ENCODE measurements at places on chromosomes 12 and 14.
A peak's percentile ranks its signal among the peaks of the same experiment; 100 is the strongest.

DNA sequence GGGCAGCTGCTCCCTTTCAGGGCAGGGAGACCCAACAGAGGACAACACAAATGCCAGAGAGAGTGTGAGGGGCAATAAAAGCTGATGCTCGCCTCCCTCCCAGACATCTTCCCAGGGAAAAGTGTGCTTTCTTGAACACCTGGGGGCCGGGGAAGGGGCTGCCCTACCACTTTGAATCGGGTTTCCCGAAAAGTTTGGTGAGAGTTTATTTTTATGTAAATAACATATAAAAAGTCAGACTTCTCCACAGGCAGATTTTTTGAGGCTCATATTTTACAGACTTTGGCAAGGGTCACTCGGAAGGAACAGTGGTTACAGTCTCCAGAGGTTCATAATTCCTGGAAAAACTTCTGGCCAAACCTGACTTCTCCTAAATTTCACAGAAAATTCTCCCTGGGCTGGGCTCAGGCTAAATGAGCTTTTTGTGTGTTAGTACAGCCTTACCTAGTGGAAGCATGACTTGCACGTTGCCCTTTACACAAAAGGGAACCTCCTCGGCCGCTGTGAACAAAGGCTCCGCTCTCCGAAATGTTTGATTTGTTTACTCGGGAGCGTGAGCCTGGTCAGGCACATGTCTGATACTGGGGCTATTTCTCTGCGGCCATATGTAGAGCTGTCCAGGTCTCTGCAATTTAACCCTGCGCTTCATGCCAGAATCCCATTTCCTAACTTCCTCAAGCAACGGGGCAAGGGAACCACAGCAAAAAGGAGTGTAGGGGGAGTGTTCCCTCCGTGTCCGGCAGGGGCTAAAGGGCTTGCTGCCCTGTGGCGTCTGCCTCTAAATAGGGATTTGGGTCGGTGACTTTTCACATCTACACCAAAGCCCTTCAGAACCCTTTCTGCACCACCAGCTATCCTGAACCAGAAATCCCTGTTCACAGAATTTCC lies 3.4 kb downstream of the RTL1 start:
- no peak for DNase-seq

- DNase-seq, result no peak
Observed at GRCh38 chr12:107731366-107731765, 29.6 kb downstream of the PRDM4 start.

- peak; percentile 65 for DNase-seq
Observed at GRCh38 chr12:38921025-38921677, 15.8 kb upstream of the CPNE8 start.

- no peak for DNase-seq
Observed at GRCh38 chr12:57936513-57936883, 4.9 kb upstream of the ATP23 start.

GRCh38 chr12:88298761-88299242 lies 156.7 kb downstream of the TMTC3 start:
- peak; percentile 93 for DNase-seq

DNA sequence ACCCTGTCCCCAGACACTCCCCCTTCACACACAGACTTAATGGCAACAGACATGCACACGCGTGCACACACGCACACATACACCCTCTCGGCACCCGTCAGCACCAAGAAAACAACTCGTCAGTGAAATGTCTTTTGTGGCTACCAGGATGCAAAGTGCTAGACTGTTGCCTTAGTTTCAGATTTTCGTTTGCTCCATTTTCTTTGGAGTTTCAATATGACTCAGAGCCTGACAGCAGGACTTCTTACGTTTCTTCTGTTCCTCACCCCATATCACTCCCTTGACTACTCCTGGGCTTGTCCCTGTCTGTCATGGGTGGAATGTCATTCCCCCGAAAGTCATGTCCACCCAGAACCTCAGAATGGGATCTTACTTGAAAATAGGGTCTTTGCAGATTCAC lies 182.9 kb downstream of the GLT1D1 start:
- DNase-seq, result no peak

DNA sequence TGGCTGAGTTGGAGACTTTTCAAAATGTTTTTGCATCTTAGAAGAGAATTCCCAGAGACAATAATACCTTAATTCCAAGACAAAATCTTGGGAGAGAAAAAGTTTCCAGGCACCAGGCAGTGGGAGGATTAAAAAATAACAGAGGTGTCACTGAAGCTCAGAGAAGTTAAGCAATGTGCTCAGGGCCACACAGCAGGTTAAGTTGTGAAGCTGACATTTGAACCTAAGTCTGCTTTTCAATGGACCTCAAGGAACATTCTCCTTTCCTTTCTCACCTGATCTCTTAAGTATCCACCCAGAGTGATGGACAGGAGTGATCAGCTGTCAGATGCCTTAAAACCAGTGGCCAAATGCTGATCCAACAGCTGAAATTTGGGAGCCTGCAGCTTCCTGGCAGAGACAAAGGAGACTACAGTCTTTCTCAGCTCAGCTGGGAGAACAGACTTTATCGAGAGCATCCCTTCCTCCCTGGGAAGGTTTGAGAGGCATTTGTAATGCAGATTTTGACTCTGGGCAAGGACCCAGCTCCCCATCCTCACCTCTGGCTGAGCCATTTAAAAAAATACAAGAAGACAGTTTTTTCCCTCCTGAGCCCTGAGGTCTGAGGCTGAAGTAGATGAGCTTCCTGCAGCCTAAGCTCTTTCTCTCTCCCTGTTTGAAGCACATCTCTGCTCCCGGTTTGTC lies 174.9 kb upstream of the RPH3A start:
- DNase-seq, result no peak

GRCh38 chr12:3557791-3558620 lies 67.0 kb downstream of the PRMT8 start:
- DNase-seq, result no peak

DNA sequence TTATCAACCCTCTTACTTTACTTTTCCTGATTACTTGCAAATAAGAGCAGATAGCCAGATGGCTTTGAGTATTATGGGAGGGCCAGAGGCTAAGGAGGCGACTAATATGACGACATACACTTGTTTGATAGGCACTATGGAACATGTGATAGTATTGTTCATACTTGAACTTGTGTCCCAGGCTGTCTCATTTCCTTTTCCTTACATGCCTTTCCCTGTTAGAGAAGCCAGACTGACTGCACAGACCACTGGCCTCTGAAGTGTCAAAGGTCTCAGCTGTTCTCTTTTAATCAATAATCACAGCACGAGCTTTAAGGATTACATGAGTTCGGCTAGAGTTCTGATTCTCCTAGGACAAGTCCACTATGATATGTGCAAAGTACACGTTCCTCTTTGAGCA lies 326.0 kb downstream of the PRKD1 start:
- DNase-seq, result no peak
